ENCODE measurements at places on chromosomes 11 and 22.

- DNase-seq, result no peak
Observed at GRCh38 chr11:24623121-24623520, 126.3 kb downstream of the LUZP2 start.

DNA sequence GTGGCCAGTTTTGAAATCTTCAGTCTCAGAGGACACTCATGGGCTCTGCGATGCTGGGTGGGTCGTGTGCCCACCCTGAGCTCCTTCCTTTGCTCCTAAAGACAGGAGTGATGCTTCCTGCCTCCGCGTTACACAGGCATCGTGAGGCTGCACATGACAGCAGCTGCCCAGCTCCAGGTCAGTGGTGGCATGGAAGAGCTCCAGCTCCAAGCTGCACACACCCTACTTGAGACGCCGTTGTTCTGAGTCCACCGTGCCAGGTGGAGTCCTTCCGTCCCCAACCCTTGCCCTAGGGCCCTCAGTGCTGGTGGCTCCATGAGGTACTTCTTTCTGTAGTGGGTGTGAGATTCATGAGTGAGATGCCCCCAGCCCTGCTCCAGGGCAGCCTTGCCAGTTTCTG, 794.1 kb downstream of the BRD1 start:
- no peak for DNase-seq

DNA sequence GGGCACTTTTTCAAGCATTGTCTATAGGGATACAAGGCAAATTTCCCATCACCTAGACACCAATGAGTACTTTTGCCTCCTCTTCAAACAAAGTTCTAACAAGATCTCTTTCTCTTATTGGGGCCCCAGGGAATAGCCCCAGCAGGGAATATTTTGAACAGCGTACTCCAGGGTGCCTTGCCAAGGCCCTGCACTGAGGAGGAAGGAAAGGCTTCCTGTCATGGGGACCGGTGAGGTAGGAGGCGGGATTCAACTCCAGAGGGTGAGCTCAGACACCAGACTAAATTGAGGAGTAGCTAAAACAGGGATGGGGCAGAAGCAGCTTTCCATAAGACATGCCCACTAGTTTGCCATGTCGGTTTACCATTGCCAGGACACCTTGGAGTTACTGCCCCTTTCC, 28.0 kb upstream of the OR56B4 start:
- no peak for DNase-seq

- no peak for DNase-seq
Observed at GRCh38 chr11:74057249-74058151, 48.6 kb upstream of the UCP3 start.

- no peak for DNase-seq
Observed at GRCh38 chr11:91998481-91998880, 226.1 kb upstream of the FAT3 start.

GRCh38 chr22:32796865-32797573, 4.5 kb upstream of the TIMP3 start:
- peak; percentile 48 for DNase-seq

- DNase-seq, result no peak
Observed at GRCh38 chr11:72759468-72759985, 7.3 kb upstream of the ARAP1 start.

- no peak for DNase-seq
Observed at GRCh38 chr11:82960779-82961143, 59.2 kb downstream of the DDIAS start.

- no peak for DNase-seq
Observed at GRCh38 chr22:45895436-45896152, 81.4 kb downstream of the WNT7B start.

DNA sequence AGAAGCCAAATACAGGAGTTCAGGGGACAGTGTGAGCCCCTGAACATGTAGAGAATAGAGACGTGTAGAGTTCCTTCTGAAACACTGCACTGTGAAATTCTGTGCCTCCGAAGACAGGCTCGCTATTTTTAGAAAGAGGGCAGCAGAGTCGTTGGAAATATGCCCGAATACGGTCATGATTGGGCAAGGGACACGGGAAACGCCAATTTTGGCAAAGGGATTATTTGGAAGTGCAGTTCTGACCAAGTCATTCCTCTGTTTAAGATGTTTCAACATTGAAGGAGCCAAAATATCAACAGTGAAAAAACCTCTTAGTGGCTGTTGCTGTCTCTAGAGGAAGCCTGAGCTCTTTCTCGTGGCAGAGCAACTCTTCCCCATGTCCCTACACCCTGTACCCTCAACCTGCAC, 9.5 kb upstream of the CBX6 start:
- DNase-seq, result no peak

DNA sequence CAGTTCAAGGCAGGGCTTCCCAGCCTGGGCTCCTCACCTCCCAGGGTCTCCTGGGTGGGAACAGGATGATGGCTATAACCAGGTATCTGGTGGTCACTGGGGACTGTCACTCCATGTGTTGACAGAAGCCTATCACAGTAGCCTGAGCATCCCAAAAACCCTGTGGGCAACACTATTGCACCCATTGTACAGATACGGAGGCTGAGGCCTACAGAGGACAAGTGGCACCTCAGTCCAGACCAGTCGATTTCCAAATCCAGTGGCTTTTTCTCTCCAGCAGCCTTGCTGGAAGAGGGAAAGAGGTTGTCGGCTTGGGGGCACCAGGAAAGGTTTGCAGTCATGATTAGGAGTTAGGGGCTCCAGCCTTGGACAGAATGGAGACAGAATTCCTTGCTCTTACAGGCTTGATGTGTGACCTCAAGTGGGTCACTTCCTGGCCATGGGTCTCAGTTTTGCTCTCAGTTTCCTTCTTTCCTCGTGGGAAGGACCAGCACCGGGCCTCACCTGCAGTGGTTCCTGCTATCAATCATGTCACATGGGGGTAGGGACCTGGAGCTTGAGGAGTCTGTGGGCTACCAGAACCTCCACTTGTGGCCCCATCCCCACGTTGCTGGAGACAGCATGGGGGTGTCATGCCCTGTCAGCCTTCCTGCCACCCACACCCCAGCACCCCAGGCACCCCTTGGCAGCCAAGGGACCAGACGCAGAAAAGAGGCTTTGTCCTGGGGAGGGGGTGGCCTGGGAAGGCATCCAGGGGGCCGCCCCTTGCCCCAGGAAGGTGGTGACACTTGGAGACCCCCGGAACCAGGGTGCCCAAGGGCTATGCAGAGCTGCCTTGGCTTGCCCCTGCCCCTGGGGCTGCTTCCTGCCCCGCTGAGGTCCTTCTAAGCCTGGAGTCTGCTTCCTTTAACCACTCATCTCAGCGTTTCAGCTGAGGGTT, 2.1 kb downstream of the EMID1 start:
- no peak for DNase-seq

GRCh38 chr11:118008271-118008911, 22.2 kb downstream of the IL10RA start:
- DNase-seq, result no peak

DNA sequence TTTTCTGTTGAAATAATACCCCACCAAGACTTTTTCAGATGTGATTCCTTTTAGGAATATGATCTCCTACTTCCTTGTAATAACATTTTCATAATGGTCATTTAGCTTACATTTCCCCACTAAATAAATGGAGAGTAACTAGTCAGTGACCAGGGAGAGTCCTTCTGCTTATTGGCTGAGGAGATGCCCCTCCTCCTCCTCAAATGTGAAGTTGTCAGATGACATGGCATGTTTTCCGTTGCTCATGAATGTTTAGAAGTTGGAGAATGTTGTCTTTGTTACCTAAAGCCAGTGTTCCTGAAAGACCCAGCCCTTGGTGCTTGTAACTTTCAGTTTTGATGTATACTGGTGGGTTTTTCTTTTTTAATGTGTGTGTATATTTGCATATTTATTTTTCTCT, 38.2 kb downstream of the CSRP3 start:
- DNase-seq, result no peak

Data from activated CD4-positive, alpha-beta T cell treated with anti-CD3 and anti-CD28 coated beads for 24 hours (primary cell).